Neuronal stem cell (in vitro differentiated cells): ENCODE measurements at places on chromosomes 3 and 15.

DNA sequence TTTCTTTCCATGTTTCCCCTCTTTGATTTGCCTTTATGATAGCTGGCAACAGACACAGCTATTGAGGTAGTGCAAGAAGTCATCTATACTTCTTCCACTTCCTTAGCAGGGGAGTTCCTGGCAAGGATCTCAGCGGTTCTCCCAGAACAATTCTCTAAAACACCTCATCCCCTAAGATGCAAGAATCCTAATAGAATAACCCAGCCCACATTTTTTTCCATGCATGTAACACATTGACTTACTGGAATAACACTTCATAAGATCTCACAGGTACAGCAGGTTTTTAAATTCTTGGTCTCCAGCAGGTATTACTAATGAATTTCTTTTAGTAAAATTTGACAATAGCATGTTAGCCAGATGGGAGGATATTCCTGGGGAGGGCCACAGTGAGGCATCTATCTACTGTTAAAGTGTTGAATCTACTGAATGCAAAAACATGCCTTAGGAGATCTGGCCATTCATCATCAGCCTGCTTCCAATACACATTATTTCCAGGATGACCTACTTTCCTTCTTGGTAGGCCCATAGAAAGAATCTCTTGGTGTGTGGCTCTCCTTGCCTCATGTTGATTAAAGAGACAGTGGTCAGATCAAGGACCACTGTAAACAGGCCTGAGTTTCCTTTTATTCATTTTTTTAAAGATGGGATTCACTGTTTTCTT, 78.5 kb downstream of the RAD18 start:
- DNase-seq, result no peak

DNA sequence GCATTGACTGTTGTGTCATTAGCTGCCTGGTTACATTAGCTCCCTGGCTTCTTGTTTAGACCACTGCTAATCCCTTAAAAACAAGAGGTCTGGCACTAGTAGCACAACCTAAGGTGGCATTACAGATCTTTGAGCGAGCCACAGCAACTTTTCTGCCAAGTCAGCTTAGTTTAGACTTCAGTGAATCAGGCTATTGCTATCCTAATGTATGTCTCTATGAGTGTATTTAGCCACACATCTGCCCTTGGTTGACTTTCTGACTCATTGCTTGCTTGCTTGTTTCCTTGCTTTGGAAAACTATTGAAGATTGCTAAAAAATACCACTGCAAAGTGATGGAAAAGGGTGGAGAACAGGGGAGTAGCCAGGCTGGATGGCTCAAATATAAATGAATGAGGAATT, 50.2 kb downstream of the CHP1 start:
- DNase-seq, result no peak

DNA sequence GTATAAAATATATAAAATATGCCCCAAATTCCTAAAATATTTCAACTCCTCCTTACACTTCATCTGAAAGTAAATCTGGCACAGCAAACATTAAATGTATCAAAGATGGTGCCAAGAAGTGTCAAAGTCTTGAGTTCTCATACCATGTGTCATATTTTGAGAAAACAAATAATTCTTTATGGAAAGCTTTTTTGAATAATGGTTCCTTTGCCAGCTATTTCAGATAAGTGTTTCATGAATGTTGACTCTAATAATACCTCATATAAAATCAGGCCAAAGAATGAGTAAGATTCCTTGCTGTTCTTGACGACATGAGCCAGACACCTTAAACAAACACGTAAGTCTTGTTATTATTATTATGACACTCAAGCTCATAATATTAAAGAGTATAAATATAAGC, 30.3 kb upstream of the ZNF385D start:
- no peak for DNase-seq

- peak; percentile 17 for DNase-seq
Measured at GRCh38 chr3:35965908-35966307, 326.6 kb downstream of the ARPP21 start.

- DNase-seq, result no peak
Measured at GRCh38 chr15:51283026-51283425, 55.4 kb downstream of the CYP19A1 start.

GRCh38 chr3:120670576-120670975, 11.5 kb downstream of the HGD start:
- DNase-seq, result no peak

GRCh38 chr3:160016972-160017371, 28.3 kb downstream of the IL12A start:
- DNase-seq, result no peak

GRCh38 chr3:13095408-13095937, 22.2 kb upstream of the IQSEC1 start:
- DNase-seq, result peak; percentile 23

GRCh38 chr3:121943431-121943830, 49.2 kb downstream of the SLC15A2 start:
- DNase-seq, result no peak

DNA sequence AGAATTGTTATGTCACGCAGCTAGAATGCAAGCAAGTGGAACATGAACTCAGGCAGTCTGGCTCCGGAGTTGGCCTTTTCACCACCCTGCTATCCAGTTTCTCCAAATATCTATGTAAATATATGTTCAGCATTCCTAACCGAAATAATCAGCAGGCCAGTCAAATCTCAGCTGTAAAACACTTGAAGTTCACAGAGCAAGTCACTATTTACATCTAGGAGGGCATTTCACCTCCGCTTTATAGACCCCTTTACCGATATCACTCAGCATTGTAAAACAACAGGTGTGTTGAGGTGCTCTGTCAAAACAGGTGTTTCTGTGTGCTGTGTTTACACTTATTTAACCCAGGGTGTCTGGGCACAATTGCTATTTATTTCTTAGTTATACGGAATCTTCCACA, 12.2 kb upstream of the HES1 start:
- no peak for DNase-seq

DNA sequence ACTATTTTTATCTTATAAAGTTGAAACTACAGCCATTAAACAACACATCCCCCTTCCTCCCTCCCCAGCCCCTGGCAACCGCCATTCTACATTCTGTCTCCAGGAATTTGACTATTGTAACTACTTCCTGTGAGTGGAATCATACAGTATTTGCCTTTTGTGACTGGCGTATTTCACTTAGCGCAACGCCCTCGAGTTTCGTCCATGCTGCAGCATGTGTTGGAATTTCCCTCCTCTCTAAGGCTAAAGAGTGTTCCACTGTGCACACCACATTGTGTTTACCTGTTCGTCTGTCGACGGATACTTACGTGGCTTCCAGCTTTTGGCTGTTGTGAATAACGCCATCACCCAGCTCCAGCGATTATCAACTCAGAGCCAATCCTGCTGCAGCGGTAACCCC, 52.0 kb upstream of the DLG1 start:
- DNase-seq, result no peak

- DNase-seq, result no peak
Measured at GRCh38 chr3:53843195-53844177, 2.7 kb downstream of the CHDH start.

- DNase-seq, result no peak
Measured at GRCh38 chr3:107782054-107782453, 259.3 kb downstream of the BBX start.

DNA sequence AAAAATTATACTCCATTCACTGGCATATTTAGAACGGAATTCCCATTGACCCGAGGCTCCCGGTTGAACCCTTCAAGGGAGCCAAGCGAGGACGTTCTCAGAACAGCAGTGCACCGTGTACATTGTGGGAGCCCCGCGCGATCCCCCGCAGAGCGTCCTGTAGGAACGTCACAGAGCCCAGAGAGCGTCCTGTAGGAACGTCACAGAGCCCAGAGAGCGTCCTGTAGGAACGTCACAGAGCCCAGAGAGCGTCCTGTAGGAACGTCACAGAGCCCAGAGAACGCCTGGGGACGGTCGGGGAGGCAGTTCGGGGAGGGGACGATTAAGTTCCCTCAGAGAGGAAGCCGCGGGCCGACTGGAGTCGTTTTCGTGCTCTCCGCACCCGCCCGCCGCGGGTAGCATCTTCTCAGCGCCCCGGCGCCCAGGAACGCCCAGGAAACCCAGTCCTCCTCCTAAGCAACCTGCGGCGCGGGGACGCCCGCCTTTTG, 506 bp upstream of the ATP1B3 start:
- DNase-seq, result peak; percentile 75

- DNase-seq, result no peak
Measured at GRCh38 chr3:141410846-141411245, 42.5 kb downstream of the ZBTB38 start.

DNA sequence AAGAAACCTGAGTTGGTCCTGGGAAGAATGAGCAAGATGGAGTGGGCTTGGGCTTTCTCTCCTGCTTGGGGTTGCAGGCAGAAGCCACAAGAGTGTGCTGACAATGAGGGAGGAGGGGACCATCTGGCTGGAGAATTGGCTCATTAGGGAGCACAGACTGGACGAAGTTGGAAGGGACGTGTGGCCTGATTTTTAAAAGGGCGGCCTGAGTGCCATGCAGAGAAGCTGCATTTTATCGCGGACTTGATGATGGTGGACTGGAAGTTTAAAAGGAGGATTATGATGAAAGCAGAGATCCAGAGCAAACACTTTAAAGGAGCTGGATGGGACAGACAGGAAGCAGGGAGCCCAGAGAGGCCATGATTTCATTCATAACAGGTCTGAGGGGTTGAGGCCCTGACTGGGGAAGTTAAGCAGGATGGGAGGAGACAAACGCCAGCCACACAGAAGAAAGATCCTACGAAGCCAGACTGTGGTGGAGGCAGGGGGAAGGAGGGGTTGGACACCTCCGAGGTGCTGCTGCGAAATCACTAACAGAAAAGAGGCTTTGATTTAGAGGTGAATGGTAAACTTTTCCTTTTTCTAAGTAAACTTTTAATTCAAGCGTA, 23.6 kb downstream of the TLNRD1 start:
- no peak for DNase-seq

DNA sequence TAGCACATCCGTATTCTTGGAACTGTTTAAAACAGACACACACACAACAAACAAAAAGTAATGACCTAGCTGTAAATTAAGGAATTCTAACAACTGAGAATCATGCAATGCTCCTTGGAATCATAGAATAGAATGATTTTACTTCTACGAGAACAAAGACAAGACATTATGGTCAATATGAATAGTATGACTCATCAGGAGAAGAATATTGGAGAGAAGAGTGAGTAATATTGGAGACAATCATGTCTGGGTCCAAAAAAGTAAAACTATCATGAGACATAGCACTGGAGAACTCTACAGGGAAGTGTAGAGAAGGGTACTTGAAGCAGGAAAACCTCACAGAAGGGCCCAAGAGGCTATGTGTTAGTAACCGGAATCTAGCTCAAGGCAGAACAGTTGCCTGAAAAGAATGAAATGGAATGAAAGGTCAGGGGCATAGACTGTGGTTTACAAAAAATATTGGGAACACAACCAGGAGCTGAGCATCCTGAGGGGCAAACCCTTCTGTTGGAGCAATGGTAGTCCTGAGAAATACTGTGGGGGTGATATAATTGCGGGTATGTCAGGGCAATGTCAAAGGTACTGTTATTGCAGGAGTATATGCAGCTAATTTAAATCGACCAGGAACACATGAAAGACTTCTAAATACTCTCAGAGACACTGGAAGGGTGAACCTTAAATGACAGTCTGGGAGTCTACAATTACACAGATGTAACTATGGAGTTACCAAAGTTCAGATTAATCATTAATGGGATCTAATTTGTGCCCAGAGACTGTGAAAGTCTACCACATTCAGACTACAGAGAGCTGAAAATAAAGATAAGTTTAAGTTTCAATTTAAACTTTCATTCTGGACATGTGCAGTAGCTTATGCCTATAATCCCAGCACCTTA, 201.2 kb downstream of the BCHE start:
- DNase-seq, result no peak

DNA sequence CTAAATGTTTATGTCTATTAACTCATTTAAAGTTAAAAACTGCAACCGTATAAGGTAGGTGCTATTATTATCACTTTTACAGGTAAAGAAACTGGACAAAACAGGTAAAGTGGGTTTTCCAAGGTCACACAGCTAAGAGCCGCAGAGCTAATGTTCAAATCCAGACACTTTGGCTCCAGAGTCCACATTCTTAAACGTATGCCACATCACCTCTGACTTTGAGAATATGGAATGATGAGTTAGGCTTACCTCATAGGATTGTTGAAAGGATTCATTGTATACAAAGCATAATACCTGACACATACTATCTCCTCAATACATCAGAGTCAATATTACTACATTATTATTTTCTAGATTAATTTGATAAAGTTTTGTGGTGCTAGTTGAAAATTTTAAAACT, 240.9 kb upstream of the STT3B start:
- no peak for DNase-seq

GRCh38 chr15:71646767-71647486, 163.4 kb upstream of the NR2E3 start:
- no peak for DNase-seq

DNA sequence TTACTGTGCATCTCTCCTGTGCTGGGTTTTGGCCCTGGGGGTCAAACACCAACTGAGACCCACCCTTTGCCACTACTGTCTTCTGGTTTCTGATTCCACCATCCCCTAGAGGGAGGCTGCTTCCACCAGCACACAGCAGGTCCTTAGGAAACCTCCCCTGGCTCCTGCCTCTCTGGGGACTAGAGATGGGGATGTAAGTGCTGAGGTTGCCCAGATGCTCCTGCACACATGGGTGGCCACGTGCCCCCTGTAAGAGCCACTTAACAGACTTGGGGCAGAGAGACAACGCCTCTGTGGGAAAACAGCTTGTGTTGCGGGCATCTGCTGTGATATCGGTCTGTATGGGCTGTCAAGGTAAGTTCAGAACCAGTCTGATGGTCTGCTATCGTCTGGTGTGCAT, 83.4 kb downstream of the ATP2B2 start:
- DNase-seq, result no peak

DNA sequence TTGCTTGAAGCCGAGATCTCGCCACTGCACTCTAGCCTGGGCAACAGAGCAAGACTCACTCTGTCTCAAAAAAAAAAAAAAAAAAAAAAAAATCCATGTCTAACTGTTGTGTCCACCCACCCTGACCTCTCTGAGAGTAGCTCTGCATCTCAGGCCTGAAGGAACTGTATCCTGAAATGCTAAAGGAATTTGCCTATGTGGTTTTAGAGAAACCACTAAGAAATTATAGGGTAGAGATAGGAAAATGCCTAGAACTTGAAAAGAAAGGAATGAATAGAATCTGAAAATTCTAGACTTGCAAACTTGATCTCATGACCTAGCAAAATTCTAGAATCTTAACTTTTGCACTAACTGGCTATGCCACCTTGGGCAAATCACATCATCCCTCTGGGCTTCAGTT, 217.5 kb upstream of the ROPN1 start:
- no peak for DNase-seq

- no peak for DNase-seq
Measured at GRCh38 chr3:37467761-37468160, 293.4 kb upstream of the LRRFIP2 start.

DNA sequence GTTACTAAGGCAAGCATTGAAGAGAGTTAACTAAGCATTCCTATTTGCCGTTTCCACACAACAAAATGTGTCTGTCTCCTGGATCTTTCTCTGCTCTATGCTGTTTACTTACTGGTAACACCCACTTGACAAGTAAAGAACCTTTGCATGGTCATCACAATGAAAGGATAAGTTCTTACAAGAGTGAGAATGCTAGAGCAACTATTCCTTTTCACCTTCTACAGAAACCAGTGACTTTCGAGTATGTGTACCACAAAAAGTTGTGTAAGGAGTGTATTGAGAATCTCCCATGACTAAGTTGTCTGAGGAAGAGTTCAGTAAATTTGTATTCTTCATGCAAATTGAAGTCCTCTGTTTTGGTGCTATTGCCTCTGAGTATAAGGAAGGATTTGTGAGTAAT, 10.8 kb downstream of the TIPARP start:
- DNase-seq, result no peak

GRCh38 chr3:171379281-171379680, 80.9 kb downstream of the TNIK start:
- no peak for DNase-seq
